Right kidney (tissue), 9 donors: ENCODE measurements at places on chromosomes 1 and 21.

DNA sequence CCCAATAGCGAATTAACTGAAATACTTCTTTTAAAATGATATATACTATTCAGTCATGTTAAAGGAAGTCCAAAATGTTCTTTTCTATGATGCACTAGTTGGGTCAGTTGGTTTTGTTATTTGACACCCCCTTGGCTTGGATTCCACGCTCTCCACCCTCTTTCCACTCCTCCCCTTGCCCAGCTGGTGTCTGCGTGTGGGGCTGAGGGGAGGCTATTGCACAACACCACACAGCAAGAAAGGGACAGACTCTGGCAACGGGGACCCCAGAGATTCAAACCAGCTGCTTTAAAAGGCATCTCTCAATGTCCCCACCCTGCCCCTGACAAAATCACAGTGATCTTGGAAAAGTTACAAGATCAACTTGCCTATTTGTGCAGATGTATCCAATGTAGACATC lies 394.3 kb downstream of the TGFB2 start:
- DNase-seq = no peak

DNA sequence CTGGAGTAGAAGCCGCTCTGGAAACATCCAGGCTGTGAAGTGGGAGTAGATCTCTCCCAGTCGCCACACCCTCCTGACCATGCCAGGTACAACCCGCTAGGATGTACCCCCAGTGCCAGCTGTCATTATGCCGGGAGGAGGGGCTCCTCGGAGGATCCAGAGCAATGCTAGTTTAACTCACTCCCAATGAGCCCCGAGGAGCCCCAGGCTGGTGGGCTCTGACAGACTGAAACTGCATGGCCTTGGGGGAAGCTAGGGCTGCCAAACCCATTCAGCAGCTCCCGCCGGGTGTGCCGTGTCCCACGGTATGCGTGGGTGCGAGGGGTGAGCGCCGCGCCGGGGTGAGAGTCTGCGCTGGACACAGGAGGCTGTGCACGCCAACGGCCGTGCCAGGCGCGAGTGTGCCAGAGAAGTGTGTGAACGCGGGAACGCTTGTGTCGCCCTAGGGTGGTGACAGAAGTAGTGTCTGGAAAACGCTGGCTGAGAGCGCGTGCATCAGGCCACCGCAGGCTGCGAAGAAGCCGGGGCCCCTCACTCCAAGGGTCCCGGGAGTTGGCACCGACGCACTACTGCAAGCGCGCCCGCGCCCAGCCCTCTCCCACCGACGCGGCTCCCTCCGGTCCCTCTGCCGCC lies 177.1 kb upstream of the EDN2 start:
- DNase-seq = peak; percentile 59

- no peak for DNase-seq
Measured at GRCh38 chr1:4602462-4603294, 51.7 kb upstream of the AJAP1 start.

- peak; percentile 49 for DNase-seq
Measured at GRCh38 chr1:1309251-1310108, 1.1 kb downstream of the PUSL1 start.

DNA sequence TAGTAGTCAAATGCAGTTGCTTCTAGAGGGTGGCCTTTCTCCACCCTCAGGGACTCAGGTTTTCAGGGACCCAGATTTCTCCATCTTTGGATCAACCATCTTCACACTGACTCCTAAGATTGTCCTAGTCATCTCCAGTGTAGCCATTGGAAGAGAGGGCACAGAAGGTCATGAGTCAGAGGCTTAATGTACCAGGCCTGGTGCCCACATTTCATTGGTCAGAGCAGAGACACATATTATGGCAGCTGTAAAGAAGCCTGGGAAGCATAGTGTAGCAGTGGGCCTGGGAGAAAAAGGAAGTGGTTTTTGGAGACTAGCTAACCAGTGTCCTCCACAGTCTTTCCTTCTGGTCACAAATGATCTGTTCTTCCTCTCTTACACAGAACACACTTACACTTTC lies 122.5 kb downstream of the GIPC2 start:
- no peak for DNase-seq

DNA sequence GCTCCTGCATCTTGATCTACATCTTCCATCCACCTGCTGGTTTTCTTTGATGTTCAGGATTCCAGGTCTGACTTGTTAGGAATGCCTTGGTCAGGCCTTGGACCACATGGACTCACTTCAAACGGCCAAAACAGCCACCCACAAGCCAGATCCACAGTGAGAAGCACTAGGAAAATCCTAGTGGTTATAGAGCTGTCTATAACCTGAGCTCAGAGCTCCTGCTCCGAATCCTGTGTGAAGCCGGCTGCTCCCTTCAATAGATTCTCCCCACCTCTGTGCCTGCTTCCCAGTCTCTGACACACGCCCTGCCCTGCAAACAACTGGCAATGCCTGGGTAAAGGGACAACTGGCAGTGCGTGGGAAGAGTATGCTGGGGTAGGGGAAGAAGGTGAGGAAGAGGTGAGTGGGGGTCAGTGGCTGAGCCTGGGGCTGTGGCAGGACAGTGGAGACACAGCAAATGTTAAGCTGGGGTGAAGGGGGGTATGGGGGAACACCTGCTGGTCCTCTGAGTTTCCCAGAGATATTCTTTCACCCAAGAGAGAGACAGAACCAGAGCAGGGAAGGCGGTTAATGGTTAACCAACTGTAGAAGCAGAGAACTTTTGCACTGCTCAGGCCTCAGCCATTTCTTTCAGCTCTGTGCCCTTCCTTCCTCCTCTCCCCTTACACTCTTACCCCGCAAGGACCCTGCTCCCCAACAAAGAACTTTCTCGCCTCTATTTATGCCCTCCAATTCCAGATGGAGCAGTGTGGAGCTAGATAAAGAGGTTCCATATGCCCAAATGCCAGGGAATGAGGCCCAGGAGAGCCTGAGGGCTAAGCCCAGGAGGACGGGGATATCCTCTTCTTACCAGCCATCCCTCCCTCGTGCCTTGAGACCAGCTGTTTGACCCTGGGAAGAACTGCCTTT lies 4.5 kb downstream of the PLXNA2 start:
- peak; percentile 67 for DNase-seq

DNA sequence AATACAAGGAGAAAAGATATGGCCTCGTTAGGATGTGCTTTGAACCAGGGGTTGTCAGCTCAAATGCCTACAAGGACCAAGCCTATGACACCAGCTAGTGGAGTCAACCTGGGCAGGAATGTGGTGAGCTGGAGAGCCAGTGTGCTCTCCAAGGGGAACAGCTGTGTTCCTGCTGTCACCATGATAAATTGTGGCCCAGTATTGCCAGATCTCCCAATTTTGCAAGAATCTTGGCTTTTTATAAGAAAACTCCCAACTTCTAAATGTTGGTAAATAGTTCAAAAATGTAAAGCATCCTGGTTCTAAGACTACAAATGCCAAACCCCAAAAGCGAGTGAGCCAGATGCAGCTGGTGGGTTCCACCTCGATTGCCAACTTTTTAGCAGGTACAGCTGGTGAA lies 391.1 kb downstream of the PLPP3 start:
- no peak for DNase-seq
